ENCODE measurements at places on chromosomes 2 and 18. TPM values are rescaled to one million over a fixed set of nuclear protein-coding genes. Genes with fewer than 3 reads are reported as not detected.

The GALR1 gene
- not detected for polyA plus RNA-seq

The REG1A gene
- polyA plus RNA-seq, result 0.24 TPM

The ARHGAP25 gene
- polyA plus RNA-seq, result 13.7 TPM

The TLX2 gene
- polyA plus RNA-seq, result not detected

The APCDD1 gene
- polyA plus RNA-seq, result 67.4 TPM

The SH3RF3 gene
- polyA plus RNA-seq, result 3.6 TPM

The LRRC30 gene
- polyA plus RNA-seq, result not detected

The CROCC2 gene
- polyA plus RNA-seq, result 0.18 TPM

The RESP18 gene
- polyA plus RNA-seq, result not detected

The UGT1A10 gene
- not detected for polyA plus RNA-seq

The ST8SIA5 gene
- polyA plus RNA-seq, result 1.3 TPM

The TEKT4 gene
- 0.02 TPM for polyA plus RNA-seq

The SLC4A3 gene
- 83.6 TPM for polyA plus RNA-seq

The FAM210A gene
- polyA plus RNA-seq, result 4.7 TPM

The IL1R2 gene
- polyA plus RNA-seq, result 1.1 TPM

The PTH2R gene
- 0.05 TPM for polyA plus RNA-seq

The ITPRIPL1 gene
- polyA plus RNA-seq, result 1.2 TPM

GRCh38 chr18:58806826-58807714, 57.6 kb upstream of the ZNF532 start:
- DNase-seq, result no peak
- H3K27ac ChIP-seq, result no peak overlapping the region
- H3K4me3 ChIP-seq, result no peak overlapping the region
- no peaks in the 10 kb centered on the region for H3K4me1 ChIP-seq
- H3K36me3 ChIP-seq, result no peaks in the 10 kb centered on the region

GRCh38 chr2:176325732-176326131, 56.5 kb downstream of the MTX2 start:
- no peak for DNase-seq
- H3K27me3 ChIP-seq, result no peaks in the 10 kb centered on the region
- no peaks in the 10 kb centered on the region for H3K4me1 ChIP-seq
- H3K4me3 ChIP-seq, result no peak overlapping the region

DNA sequence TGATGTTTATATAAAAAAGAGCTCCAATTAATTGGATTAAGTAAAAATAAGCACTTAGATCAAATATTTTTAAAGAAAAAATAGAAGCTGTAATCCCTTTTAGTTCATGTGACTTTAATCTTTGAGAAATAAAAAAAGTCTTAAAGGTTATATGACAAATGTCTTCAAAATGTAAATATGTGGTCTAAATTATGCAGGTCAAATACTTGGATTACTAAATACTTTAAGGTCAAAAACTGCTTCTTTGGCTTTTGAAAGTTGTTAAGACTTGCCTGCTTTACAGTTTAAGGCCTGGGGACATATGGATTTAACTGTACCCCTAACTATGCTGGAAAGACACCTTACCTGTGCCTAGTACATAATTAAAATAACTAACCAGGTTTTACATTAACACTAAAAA, 15.5 kb upstream of the PDK1 start:
- H3K4me3 ChIP-seq, result no peak overlapping the region
- no peak for DNase-seq
- no peak overlapping the region for H3K27ac ChIP-seq
- H3K36me3 ChIP-seq, result no peaks in the 10 kb centered on the region

GRCh38 chr2:163877316-163877715, 141.5 kb upstream of the FIGN start:
- DNase-seq, result no peak
- H3K27me3 ChIP-seq, result no peaks in the 10 kb centered on the region
- no peak overlapping the region for H3K4me3 ChIP-seq
- H3K27ac ChIP-seq, result no peak overlapping the region
- H3K36me3 ChIP-seq, result no peaks in the 10 kb centered on the region

GRCh38 chr18:7338846-7339245, 108.0 kb downstream of the LRRC30 start:
- DNase-seq, result no peak
- H3K27ac ChIP-seq, result no peak overlapping the region
- H3K4me3 ChIP-seq, result no peak overlapping the region
- H3K4me1 ChIP-seq, result no peaks in the 10 kb centered on the region
- no peaks in the 10 kb centered on the region for H3K36me3 ChIP-seq

GRCh38 chr2:159939946-159940345, 122.5 kb downstream of the PLA2R1 start:
- no peak overlapping the region for H3K4me3 ChIP-seq
- DNase-seq, result no peak
- H3K27me3 ChIP-seq, result no peaks in the 10 kb centered on the region
- no peaks in the 10 kb centered on the region for H3K36me3 ChIP-seq
- no peak overlapping the region for H3K27ac ChIP-seq

- H3K4me1 ChIP-seq, result no peaks in the 10 kb centered on the region
- H3K27ac ChIP-seq, result no peak overlapping the region
- H3K27me3 ChIP-seq, result no peaks in the 10 kb centered on the region
- no peak overlapping the region for H3K4me3 ChIP-seq
Observed at GRCh38 chr2:231568785-231569435, 23.8 kb upstream of the TEX44 start.

- H3K4me3 ChIP-seq, result no peak overlapping the region
- H3K27ac ChIP-seq, result no peak overlapping the region
- no peaks in the 10 kb centered on the region for H3K36me3 ChIP-seq
- no peaks in the 10 kb centered on the region for H3K4me1 ChIP-seq
- H3K27me3 ChIP-seq, result no peaks in the 10 kb centered on the region
Observed at GRCh38 chr2:10538224-10538894, 90.2 kb upstream of the ODC1 start.

DNA sequence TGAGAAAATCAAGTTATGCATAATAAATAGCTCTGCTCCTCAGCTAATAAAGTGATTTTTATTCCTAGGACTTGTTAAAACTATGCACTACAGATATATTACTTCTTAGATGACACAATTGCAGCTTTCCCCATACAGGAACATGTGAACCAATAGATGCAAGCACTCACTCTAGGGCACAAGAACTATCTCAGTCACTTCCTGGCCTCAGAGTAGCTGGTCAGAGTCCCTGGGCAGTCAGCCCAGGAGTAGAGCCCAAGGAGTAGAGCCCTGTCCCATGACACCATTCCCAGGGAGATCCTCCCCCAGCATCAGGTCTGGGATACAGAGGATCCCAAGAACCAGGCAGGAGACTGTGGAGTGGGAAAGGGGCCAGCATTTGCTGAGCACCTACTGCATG, 2.7 kb downstream of the TNS1 start:
- H3K27me3 ChIP-seq, result no peaks in the 10 kb centered on the region
- H3K4me3 ChIP-seq, result no peak overlapping the region
- no peaks in the 10 kb centered on the region for H3K36me3 ChIP-seq
- no peak for DNase-seq
- H3K4me1 ChIP-seq, result peaks cover 57% of the 10 kb centered on the region
- peak overlapping the region; percentile 18 for H3K27ac ChIP-seq

DNA sequence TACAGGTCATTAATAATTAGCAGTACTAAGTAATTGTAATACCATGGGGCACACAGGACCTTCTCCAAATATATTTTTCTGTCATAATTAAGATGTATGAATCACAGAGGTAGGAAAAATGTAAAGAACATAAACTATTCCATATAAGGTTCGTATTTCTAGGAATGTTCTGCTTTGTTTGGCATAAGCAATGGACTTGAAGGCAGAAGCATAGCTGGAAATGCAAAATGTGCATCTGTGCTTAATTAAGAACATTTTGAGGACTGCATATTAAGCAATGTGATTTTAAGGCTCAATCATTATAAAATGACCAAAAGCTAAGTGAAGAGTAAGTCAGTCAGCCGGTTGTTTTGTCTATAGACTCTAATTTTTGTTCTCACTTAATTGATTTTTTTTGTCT, 123.2 kb downstream of the RBM43 start:
- no peaks in the 10 kb centered on the region for H3K27me3 ChIP-seq
- H3K4me1 ChIP-seq, result no peaks in the 10 kb centered on the region
- H3K36me3 ChIP-seq, result no peaks in the 10 kb centered on the region
- no peak overlapping the region for H3K4me3 ChIP-seq
- no peak for DNase-seq
- no peak overlapping the region for H3K27ac ChIP-seq

DNA sequence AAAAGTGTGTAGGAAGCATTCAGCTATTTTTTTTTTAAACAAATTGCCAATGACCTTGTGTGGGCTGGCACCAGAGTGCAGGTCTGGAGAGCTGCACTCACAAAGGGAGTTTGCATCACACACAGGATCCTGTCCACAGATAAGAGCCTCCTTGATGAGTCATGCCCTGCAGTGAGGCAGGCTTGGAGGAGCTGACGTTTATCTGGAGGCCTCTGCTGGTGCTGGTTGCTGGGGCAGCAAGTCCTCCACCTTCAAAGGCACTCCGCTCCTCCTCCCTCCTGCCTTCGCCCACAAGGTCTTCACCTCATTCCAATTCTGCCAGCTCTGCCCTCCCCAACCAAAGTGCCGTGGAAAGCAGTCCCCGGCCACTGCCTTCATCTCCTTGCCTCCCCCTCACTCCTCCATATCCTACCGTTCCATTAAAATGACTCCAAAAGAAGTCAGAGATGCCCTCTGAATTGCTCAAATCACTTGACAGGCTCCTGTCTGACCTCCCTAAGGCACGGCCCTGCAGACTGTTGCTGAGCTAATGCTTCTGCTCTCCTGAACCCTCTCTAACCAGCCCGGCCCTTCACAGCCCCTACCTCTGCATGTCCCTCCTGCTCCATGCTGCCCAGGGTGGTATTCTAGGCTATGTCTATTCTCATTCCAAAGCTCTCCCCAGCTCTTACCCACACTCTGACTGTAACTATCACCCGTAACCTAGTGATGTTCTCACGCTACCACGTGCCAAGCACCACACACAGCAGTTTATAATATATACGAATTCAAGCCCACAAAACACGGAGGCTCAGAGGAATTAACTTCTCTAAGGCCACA, 30.9 kb downstream of the LONRF2 start:
- H3K4me3 ChIP-seq, result no peak overlapping the region
- H3K27ac ChIP-seq, result peak overlapping the region; percentile 73
- DNase-seq, result peak; percentile 81
- no peaks in the 10 kb centered on the region for H3K27me3 ChIP-seq

GRCh38 chr2:198456418-198456817, 652.0 kb downstream of the PLCL1 start:
- H3K27me3 ChIP-seq, result no peaks in the 10 kb centered on the region
- no peak overlapping the region for H3K27ac ChIP-seq
- no peaks in the 10 kb centered on the region for H3K4me1 ChIP-seq
- H3K4me3 ChIP-seq, result no peak overlapping the region

DNA sequence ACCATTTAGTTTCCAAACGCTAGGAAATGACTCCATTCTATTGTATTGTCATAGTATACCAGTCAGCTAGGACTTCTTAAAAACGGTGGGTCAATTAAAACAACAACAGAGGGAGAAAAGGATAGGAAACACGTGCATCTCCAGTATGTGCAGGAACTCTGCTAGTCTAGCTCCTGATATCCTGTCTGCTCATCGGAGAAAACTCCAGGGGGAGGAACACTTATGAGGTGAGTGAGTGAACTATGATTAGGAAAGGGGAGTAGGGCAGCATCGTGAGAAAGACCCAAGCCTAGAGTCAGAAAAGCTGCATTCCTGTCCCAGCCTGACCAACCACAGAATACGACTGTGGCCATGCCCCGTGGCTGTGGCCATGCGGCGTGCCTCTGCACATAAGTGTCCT, 34.2 kb downstream of the DTNB start:
- no peak overlapping the region for H3K4me3 ChIP-seq
- no peaks in the 10 kb centered on the region for H3K4me1 ChIP-seq
- no peak overlapping the region for H3K27ac ChIP-seq
- no peak for DNase-seq
- no peaks in the 10 kb centered on the region for H3K27me3 ChIP-seq

DNA sequence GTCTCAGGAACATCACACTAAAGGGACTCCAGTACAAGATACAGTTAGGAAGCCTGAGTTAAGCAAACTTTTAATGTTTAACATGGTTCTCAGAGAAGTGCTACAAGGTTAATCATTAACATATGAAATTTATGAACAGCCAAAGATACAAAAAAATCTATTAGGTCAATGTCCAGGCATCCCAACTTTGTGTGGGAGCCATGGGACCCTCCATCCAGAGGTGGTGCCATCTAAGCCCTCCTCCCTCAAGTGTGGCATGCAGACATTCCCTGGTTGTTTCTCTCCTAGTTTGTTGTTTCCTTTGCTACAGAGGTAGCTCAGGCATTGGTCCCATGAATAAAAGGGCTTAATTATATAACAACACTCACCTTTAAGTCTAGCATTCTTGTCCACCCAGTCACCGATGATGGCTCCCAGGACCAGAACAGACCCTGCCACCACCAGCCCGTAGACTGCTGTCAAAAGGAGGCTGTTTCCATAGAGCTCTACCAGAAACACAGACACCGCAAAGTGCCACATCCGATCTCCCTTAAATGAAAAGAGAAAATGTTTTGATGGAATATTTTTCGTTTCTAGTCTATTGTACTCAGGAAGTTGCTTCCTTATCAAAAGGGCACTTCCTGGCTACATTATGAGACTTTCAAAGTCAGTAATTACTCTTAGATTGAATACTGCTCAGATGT, 5.7 kb downstream of the SLC40A1 start:
- no peaks in the 10 kb centered on the region for H3K36me3 ChIP-seq
- H3K27me3 ChIP-seq, result no peaks in the 10 kb centered on the region
- H3K4me3 ChIP-seq, result peak overlapping the region; percentile 68
- peaks cover 11% of the 10 kb centered on the region for H3K4me1 ChIP-seq
- DNase-seq, result no peak
- no peak overlapping the region for H3K27ac ChIP-seq

- no peaks in the 10 kb centered on the region for H3K36me3 ChIP-seq
- no peak overlapping the region for H3K4me3 ChIP-seq
- no peak overlapping the region for H3K27ac ChIP-seq
- H3K27me3 ChIP-seq, result no peaks in the 10 kb centered on the region
- no peaks in the 10 kb centered on the region for H3K4me1 ChIP-seq
Observed at GRCh38 chr2:68506170-68506569, 38.8 kb downstream of the APLF start.

- no peaks in the 10 kb centered on the region for H3K4me1 ChIP-seq
- no peak overlapping the region for H3K27ac ChIP-seq
Observed at GRCh38 chr18:28485918-28486317, 309.0 kb upstream of the CDH2 start.

DNA sequence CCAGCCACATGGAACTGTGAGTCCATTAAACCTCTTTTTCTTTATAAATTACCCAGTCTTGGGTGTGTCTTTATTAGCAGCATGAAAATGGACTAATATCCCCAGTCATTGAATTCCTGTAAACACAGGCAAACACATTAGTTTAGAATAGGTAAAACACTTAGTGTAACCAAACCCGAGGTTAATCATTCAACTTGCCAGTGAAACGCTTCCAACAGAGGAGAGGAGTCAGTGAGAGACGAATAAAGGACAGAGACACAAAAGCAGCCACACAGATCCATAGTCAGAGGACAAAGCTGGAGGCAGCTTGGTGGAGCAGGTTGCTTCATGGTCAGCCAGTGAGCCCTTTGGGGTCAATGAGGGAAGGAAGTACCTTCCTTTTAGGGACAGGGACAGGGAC, 348.1 kb downstream of the TGIF1 start:
- H3K27me3 ChIP-seq, result no peaks in the 10 kb centered on the region
- H3K27ac ChIP-seq, result no peak overlapping the region

DNA sequence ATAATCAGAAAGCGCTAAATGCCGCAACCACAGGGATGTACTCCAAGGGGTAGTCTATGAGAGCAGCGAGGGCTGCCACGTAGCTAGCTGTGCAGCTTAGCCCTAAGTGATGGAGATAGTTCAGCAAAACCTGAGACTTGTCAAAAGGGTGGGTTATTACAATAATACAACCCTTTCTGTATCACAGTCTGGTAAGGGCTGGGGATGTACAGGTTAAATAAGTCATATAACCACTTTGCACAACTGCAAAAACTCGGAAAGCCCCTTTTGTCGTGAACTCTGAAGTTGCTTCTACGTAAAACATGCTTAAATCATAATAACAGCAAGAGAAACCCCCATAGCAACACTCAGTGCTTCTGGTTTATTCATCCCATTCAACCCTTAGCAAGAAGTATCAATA, 598.8 kb downstream of the SUCLG1 start:
- no peaks in the 10 kb centered on the region for H3K4me1 ChIP-seq
- no peaks in the 10 kb centered on the region for H3K36me3 ChIP-seq
- H3K27ac ChIP-seq, result no peak overlapping the region
- no peaks in the 10 kb centered on the region for H3K27me3 ChIP-seq
- DNase-seq, result no peak
